ENCODE measurements at places on chromosomes 4 and X.

- no peak for DNase-seq
Observed at GRCh38 chrX:53284684-53285447, 3.5 kb upstream of the IQSEC2 start.

GRCh38 chr4:25792200-25792791, 70.5 kb downstream of the SEL1L3 start:
- DNase-seq, result peak; percentile 2

GRCh38 chr4:113582737-113583136, 178.8 kb downstream of the CAMK2D start:
- no peak for DNase-seq

- no peak for DNase-seq
Observed at GRCh38 chr4:23856630-23857029, 33.2 kb downstream of the PPARGC1A start.

DNA sequence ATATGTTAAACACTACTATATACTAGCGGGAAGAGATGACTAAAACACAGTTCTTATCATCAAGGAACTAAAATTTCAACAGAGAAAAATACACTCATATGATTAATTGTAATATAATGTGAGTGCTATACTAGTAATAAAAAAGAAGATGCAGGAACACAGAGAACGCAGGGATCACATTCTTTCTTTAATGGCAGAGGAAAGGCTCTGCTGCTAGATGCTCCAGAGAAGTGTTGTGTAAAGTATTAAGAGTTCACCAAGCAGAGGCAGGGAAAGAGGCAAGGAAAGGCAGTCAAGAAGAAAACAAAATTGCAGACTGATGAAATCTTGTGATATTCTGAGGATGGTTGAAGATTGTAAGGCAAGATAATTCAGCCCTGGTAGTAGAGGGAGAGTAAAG, 394.7 kb downstream of the PDGFC start:
- DNase-seq, result no peak

DNA sequence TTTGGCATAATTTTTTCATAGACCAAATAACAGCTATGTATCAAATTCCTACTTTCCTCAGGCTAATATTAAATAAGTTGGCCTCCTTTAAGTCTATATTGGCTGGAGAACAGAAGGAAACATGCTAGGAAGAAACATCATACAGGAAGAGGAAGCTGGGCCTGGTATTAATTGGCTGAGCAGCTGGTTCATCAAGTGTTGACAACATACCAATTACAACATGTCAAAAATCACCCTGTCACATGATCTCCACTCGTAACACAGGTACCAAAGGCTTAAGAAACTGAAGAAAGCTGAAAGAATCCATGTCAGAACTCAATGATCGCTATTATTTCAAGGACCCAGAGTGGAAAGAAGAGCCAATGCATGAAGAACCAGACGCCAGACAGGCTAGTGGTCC, 10.5 kb downstream of the WDFY3 start:
- no peak for DNase-seq

GRCh38 chr4:188029114-188029513, 33.5 kb downstream of the ZFP42 start:
- no peak for DNase-seq

DNA sequence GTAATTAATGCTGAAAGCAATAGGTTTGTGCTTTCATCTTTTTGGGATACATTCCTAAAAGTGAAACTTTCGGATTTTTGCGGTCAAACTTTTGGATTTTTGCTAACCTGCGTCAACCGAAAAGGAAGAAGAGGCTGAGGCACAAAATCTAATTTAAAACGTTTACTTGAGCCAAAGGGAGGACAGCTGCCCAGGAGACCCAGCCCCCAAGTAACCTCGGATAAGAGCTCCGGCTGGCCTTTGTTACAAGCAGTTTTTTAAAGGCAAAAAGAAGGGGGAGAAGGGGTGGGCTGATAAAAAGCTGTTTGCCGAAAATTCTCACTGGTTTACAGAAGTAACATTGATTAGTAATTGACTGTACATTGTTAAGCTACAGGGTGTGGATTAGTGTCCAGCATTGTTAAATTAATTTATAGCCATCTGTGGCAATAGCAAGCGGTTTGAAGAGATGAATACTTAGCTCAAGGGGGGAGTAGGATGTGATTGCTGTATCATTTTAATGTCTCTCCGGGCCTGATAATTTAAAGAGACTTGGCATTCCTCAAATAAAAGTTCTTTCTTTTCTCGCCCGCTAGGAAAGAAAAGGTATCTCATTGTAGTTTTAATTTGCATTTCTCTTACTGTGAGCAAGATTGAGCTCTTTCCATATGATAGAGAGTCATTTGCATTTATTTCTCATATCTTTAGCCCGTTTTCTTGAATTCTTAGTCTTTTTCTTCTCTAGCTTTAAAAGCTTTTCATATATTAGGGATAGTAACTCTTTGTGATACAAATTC, 59.1 kb upstream of the USP9X start:
- no peak for DNase-seq

DNA sequence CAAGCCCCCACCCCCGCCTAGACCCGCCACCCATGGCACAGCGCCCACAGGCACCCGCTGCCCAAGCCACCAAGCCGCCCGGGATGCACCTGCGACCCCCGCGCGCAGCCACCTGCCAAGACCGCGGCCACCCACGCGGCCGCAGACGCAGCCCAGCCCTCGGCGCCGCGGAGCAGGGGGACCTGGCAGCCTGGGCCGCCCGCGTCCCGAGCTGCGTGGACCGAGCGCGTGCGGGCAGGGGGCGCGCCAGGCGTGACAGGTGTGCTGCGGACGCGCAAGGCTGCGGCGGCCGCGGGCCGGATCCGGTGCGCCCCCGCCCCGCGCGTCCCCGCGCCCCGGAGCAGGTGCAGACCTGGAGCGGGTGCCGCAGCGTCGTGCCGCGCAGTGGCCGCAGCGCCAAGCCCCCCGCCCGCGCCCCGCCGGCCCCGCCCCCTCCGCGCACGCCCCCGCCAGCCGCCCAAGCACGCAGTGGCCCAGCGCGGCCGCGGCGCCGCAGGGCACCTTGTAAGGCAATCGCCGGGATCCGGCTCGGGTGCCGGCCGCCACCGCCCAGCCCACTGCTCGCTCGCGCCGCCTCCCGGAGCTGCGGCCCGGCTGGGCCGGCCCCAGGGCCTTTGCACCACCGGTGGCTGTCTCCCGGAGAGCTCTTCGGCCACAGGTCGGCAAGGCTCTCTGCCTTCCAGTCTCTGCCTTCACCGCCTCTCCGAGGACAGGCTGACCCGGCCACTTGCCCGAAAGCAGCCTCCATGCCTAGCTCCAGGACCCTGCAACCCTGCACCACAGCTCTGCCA, at the start of gene PNCK:
TSS of gene PNCK (minus strand) at position 386 of the 791 bp plus-strand sequence. CDS start 737 bp downstream, outside the sequence.
- DNase-seq, result no peak
